ENCODE measurements at places on chromosomes 16 and 17. TPM values are rescaled to one million over a fixed set of nuclear protein-coding genes. Genes with fewer than 3 reads are reported as not detected.

Gene NPIPB6
- polyA plus RNA-seq: 0.96 TPM

Gene HBZ
- 3.0 TPM for polyA plus RNA-seq

Gene HEXIM2
- polyA plus RNA-seq: 5.9 TPM

Gene KRTAP4-3
- polyA plus RNA-seq: not detected

Gene OVCA2
- 12.7 TPM for polyA plus RNA-seq

Gene CBFA2T3
- 27.0 TPM for polyA plus RNA-seq

Gene RGS11
- polyA plus RNA-seq: 2.1 TPM

Data from muscle of arm (tissue), 14 donors.